ENCODE measurements at places on chromosomes 13 and 19.

DNA sequence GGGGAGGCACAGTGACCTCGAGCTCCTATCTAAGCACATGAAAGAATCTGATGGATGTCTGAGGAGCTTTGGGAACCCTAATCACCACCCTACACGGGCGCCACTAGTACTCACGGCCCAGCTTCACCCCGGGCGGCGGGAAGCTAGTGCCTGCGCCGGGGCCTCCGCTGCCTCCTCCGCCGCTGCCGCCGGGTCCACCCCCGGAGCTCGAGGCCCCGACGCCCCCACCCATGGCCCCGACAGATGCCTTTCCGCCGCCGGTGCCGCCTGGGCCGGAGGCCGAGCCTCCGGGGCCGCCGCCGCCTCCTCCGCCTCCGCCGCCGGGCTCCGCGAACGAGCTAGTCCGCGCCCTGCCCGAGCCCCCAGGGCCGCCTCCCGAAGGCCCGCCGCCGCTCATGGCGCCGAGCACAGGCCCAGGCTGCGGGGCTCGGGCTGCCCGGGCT, 312 bp downstream of the GSK3A start:
- no peak for DNase-seq

- DNase-seq: no peak
Observed at GRCh38 chr13:101451641-101452040, 834 bp upstream of the ITGBL1 start.

- DNase-seq: no peak
Observed at GRCh38 chr19:41784312-41784711, 12.1 kb upstream of the CEACAM3 start.

DNA sequence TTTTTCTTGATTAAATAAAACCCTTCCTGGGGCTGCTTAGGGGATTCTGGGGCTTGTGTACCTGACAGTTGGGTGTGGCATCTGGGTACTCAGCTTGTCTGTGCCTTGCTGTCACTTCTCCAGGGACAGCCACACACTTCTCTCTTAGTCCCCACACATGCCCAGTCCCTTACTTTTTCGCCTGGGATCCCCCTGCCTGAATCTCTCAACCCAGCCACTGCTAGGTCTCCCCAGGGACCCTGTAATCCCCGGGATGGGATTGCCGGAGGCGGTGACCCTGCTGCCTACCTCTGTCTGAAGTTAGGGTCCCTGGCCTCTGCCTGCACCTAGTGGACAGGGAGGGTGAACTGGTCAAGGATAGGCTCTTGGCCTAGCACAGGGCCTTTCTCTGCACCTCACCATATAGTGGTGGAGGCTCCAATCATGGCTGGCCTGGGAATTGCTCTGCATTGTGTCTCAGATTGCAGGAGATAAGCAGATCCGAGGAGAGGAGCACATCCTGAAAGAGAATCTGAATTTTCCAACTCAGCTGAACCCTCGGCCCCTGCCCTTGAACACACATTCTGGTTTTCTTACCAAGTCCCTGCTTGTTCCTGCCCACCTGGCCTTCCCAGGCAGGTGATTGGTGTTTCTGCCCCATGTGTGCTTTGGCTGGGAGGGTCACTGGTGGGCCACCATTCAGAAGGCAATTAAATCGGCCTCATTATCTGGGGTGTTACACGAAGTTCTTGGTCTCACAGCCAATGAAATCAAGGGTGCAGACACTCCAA, 8.7 kb upstream of the ZNF492 start:
- DNase-seq: no peak

- no peak for DNase-seq
Observed at GRCh38 chr13:66225072-66225471, 1005.1 kb downstream of the PCDH9 start.

DNA sequence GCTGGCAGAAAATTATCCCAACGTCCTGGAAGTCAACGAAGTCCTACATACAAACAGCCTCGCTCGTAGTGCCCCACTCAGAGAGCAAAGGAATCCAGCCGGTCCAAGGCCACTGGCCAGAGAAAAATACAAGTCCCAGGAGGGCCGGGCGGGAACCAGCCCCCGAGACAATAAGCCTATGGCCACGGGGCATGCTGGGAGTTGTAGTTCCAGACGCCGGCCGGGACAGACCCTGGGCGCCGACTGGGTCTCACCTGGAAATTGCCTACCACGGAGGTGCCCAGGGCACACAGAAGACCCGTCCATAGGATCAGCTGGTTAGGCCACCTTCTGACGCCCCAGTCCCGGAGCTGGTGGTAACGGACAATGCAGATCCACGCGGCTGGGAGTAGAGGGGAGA, 5.4 kb downstream of the TMEM150B start:
- DNase-seq: no peak

DNA sequence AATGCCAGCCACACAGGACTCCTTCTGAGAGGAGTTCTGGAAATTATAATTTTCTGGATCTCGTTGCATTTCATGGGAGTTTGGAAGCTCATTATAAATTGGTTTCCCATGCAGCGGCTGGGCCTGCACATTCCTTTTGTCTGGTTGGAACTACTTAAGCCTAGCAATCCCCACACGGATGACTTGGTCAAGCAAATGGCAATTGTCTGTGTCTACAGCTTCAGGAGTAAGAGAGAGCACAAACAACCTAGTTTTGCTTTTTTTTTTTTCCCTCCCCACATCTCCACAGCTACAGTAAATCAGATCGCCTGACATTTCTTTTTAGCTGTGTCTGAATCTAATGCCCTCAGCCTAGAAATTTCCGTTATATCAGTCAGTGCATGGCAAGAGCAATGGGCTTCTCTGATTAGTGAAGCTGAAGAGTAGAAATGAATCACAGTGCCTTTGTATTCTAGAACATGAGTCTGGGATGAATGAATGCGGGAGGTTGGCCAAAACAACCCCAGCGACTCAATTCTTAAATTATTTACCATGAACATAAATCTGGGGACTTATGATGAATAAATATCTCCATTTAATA, 15.1 kb downstream of the PCDH8 start:
- no peak for DNase-seq

GRCh38 chr19:7280940-7281666, 13.1 kb downstream of the INSR start:
- no peak for DNase-seq

DNA sequence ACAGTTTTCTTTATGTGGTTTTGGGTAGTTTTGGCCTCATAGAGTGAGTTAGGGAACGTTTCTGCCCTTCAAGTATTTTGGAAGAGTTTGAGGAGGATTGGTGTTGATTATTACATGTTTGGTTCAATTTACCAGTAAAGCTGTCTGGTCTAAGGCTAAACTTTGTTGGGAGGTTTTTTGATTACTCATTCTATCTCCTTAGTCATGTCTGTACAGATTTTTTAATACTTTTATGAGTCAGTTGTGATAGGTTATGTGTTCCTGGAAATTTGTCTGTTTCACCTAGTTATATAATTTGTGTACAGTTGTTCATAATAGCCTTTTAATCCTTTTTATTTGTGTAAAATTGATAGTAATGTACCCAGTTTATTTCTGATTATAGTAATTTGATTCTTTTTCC, 20.4 kb downstream of the RNF17 start:
- no peak for DNase-seq

DNA sequence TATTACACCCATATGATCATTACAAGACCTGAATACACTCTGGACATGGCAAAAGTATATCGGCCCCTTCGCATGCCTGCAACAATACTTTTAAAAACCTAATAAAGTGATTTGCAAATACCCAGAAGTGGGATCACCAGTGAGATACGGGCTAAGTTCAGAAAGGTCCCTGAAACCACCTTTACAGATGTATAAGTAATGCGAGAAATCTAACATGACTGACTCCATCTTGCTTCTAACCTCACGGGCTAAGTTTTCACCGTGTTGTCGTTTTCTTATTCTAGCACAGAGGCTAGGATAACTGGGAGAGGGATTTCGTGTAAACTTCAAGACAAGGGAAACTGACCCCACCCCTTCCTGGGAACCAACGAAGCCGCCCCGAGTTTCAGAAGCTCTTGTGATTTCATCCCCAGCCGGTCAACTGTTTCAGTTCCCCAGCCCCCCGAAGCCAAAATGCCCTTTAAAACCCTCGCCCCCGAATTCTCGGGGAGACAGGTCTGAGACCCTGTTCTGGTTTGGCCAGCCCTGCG, 703 bp downstream of the NEK3 start:
- no peak for DNase-seq

DNA sequence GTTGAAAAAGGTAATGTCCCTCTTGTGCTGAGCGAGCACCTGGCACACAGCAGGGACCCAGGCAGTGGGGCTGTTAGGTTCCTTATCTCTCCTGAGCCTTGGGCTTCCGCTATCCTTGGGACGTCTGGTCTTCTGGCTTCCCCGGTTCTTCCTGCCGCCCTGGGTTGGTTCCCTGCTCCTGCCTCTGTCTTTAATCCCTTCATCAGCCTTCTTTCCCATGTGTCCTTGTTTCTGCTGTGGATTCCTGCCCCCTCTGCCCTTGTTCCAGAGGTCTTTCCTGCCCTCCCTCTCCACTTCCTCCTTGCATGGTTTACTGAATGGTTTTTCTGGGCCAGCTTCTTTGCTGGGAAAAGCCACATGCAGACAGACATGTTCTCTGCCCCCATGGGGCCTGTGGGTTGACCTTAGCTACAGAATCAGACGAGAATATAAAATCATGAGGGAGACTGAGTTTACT, 2.6 kb downstream of the EPN1 start:
- DNase-seq: no peak
